ENCODE measurements at places on chromosomes 7 and 10.
A peak's percentile ranks its signal among the peaks of the same experiment; 100 is the strongest.

DNA sequence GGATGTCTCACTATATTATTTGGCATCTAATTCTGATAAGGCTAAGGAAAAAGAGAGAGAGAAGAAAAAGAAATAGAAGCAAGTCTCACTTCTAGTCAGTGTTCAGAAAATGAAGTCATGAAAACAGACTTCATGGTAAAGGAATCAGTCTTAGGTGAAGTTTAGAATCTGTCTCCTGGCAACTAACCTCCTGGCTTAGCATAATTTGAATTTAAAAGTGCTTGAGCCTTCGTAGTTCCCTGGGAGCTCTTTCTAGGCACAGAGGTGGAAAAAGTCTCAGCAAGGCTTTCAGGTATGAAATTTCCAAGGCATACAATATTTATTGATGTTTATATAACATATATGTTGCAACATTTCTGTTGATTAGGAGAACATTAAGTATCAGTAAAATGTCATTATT is 10.4 kb downstream of the CHRM2 start:
- DNase-seq, result no peak

DNA sequence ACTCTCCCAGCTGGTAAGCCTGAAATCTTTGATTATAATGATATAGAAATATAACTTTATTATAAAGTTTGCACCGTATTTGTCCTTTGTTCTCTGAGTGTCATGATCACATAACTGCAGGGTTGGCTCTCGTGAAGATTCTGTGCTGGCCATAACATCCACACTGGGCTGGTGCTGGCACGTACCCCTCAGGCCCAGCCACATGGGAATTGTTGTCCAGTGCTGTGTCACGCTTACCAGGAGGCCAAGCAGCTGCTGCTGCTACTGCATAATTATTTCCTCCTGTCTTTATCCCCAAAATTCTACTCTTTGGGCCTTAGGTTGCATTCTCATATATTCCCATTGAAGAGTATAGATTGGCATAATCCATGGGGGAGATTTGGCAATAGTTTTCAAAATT is 20.8 kb upstream of the UCN3 start:
- DNase-seq, result no peak

GRCh38 chr7:34727464-34727995 is 69.5 kb downstream of the NPSR1 start:
- DNase-seq, result no peak

GRCh38 chr7:89559596-89559995 is 594.7 kb upstream of the STEAP1 start:
- no peak for DNase-seq

- DNase-seq, result peak; percentile 67
Observed at GRCh38 chr10:6124666-6125065, 35.8 kb downstream of the RBM17 start.

- no peak for DNase-seq
Observed at GRCh38 chr7:12458520-12459131, 55.0 kb upstream of the VWDE start.

GRCh38 chr10:20686015-20686635 is 211.0 kb downstream of the NEBL start:
- DNase-seq, result no peak

DNA sequence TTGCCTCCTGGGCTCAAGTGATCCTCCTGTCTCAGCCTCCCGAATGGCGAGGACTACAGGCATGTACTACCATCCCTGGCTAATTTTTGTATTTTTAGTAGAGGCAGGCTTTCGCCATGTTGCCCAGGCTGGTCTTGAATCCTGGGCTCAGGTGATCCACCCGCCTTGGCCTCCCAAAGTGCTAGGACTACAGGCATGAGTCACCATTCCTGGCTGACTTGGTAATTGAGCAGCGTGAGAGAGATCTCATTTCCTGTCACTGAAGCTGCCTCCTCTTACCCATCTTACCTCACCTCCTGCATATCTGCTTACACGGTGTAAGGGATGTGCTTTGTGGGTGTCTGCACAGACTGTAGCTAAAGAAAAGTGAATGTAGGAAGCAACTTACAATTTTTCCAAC is 9.7 kb downstream of the IFIT3 start:
- no peak for DNase-seq

- no peak for DNase-seq
Observed at GRCh38 chr10:120423431-120424197, 33.4 kb upstream of the PLPP4 start.

DNA sequence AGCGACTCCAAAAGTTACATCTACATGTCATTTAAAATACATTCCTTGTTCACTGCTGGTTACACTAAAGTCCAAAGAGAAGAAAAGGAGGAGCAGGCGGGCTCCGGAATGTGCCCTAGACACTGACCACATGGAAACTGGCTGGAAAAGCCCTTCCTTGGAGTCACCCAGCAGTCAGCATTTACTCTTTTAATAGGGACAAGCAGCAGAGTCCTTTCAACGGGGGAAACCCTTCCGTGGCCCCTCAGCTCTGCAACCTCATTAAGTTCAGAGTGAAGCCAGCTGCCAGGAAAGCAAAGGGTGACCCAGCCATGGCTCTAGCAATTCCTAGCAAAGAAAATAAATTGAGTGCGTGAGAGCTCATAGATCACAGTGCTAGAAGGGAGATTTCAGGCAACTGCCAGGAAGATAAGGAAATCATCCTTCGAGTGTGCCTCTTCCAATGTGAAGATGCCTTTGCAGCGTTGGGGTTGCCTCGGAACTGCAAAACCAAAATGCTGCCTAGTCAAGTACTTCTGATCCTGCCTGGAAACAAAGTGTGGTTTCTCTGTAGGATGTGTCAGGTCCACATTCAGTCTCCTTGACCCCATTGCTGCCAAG is 101.6 kb downstream of the SORBS1 start:
- DNase-seq, result no peak

DNA sequence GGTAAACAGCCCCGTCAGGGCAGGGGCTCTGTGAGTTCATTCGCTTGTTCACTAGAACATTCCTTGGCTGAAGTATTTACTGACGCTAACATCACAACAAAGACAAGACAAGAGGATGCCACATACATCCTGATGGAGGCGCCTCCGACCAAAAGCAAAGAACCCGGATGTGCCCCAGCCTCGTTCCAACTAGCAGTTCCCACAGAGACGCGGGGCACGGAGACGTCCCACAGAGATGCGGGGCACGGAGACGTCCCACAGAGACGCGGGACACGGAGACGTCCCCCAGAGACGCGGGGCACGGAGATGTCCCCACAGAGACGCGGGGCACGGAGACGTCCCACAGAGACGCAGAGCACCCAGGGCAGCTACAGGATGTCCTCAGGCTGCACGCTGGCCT is 35.4 kb upstream of the CFAP46 start:
- no peak for DNase-seq

DNA sequence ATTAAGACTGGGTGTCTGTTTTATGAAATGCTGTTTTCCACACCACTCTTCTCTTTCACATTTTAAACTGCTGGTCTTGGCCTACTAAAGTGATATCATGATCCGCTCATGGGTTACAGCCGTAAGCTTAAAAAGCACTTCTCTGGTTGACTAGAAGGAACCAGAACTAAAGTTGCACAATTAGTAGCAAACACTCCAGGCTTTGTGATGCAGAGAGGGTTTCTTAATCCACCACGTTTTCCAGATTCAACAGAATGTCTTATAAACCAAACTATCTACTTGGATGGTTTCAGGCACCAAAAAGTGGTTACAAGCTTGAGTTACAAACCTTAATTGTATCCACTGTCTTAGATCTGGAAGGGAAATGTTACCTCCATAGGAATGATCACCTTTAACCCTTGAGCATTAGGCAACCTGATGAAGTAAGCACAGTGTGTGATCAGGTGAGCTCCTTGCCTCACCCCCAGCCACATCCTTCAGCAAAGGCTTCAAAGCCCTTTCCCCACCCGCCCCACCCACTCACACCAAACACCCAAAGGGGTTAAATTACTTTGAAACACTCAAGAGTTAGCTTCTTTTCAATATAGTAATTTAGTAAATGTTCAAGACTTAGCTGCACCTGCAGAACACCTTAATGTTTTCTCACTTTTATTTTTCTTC is 3.5 kb downstream of the ELMO1 start:
- DNase-seq, result peak; percentile 26

GRCh38 chr7:105776986-105777910 is 99.2 kb downstream of the ATXN7L1 start:
- no peak for DNase-seq

DNA sequence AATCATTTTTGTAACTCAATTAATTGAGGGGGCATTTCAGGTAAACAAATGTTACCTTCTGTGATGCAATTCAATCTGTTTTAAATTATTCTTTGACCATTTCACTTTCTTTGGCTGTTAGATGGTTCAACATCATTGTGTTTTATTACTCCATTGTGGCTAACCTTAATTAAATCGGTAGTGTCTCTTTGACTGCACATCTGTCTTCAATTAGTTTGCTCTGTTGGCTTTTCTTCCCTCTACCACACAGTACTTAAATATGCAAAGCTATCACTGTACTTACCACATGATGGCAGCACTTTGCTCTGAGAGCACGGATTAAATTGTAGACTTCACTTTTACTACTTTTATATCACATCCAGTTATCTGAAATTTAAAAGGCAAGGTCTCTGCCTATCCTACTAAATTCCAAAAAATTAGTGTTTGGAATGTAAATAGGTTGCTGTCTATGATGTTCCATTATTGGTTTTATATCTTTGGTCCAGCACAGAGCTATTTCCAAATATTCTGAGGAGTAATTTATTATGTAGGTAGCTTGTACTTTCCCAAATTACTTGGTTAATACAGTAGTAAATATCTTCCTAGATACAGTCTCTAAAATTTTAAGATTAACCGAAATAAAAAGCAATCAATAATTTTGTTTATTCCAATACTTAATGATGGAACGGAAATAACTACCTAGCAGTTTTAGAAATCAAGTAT is 352.0 kb downstream of the PCLO start:
- DNase-seq, result no peak

- DNase-seq, result peak; percentile 71
Observed at GRCh38 chr10:78768041-78768835, 300.5 kb upstream of the ZMIZ1 start.

DNA sequence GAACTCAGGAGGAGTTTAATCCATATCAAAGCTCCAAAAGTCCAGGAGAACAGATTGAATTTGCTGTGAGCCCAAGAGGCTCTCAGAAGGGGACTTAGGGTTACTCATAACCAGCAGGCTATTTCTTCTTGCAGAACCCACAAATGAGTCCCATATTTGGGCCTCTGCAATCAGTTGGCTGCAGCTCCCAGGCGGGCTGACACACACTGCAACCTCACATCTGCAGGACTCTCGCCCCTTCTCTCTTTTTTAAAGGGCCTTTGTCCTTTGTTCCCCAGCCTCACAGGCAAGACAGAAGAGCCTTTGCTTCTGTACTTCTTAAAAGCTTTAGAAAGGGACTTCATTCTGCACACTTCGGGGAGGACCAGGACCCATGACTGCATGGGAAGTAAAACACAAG is 26.7 kb downstream of the CREB3L2 start:
- no peak for DNase-seq

DNA sequence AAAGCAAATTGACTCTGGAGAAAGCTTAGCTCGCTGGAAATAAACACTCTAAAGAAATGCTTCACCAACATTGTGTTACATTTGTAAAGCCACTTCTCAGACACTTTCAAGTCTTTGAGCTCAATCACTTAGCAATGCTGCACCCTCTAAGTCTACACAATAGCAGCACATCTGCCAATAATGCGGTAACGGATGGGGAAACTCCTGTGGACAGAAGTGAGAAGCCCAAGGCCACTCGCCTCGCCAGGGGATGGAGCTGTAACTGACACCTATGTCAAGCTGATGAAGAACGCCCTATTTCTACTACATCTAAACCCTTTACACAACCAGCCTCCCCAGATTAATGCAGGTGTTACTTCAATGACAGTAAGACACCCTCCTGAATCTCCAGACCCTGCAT is 167.7 kb downstream of the SFMBT2 start:
- DNase-seq, result no peak

DNA sequence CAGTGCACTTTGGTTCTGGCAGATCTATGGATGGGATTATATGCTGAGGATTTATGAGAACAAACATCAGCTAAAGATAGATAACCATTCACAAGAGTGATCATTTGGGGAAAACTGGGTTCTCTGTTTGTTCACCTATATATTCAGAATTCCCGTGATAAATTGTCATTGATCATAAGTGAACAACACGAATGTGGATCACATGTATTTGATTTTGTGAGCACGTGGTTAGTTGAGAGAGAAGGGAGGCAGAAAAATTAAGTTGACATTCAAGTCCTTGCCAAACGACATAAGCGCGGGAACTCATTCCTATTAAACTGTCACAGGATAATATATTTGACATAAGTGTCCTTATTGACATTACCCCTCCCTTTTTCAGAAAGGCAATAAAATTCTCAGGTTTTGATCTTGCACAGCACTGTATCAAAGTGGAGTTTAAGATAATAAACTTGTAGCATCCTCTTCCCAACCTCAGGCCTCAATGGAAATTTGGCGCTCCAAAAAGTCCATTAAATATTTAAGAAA is 64.9 kb upstream of the MYO3A start:
- no peak for DNase-seq

- no peak for DNase-seq
Observed at GRCh38 chr10:97538411-97538810, 34.2 kb upstream of the ANKRD2 start.

GRCh38 chr10:112765717-112766235 is 184.3 kb upstream of the TCF7L2 start:
- no peak for DNase-seq

DNA sequence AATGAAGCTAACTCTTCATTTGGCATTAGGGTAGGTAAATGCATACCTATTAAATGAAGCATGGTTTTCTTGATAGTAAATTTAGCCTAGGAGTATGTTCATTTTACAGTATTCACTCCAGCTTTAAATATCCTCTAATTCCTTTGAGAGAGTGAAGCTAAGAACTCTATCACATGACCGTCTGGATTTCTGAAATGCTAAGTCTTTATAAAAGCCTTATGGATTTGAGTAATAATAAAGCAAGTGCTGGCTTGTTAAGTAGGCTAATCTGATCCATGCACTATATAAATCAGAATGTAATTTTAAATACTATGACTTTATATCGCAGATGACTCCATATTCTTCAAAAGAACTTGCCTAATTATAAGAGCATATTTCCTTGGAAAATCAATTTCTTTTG is 64.8 kb downstream of the REEP3 start:
- DNase-seq, result no peak

DNA sequence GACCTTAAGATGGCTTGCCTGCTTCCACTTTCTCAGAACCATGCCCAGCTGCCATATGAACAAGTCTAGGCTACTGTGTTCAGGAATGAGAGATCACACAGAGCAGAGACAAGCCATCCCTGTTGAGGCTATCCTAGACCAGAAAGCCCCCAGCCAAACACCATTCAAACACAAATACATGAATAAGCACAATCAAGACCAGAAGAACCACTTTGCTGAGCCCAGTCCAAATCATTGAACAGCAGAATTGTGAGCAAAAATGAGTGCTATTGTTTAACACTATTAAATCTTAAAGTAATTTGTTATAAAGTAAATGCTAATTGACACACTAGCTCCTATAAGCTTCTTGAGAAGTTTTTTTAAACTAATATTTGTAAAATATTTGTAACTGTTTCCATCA is 79.0 kb upstream of the LYZL1 start:
- DNase-seq, result no peak

- DNase-seq, result no peak
Observed at GRCh38 chr7:45184326-45185027, 26.9 kb downstream of the RAMP3 start.

- DNase-seq, result no peak
Observed at GRCh38 chr7:80319461-80319860, 184.8 kb downstream of the GNAI1 start.

- DNase-seq, result no peak
Observed at GRCh38 chr10:73032536-73032935, 64.1 kb downstream of the P4HA1 start.

All from lower leg skin (tissue), 4 donors.